ENCODE measurements at places on chromosomes 6 and 20.

DNA sequence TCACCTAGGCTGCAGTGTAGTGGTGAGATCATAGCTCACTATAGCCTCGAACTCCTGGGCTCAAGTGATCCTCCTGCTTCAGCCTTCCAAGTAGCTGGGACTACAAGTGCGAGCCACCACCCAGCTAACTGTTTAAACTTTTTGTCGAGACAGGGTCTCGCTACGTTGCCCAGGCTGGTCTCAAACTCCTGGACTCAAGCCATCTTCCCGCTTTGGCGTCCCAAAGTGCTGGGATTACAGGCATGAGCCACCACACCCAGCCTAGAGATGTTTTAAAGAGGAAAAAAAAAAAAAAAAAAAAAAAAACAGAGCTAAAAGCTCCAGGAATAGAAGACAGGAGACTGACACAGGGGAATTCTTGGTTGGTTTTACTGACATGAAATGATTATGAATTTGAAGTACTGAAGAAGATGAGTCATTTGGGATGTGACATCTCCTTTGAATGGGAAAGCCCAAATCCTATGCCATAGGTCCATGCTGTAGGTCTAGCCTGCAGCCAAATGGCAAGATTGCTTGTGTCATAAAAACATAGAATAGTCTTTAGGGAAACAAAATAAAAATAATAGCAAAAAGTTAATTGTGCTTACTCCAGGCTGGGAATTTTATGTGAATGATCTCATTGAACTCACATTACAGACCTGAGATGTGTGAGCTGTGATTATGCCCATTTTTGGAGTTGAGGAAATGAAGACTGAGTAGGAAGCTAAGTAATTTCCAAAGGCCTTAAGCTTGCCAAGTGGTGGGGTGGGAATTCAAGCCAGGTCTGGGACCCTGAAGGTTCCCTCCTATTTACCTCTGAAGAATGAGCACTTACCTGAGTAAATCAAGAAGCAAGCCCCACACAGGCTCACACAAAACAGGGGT, 24.3 kb upstream of the NHSL1 start:
- no peak for DNase-seq

- DNase-seq = no peak
Measured at GRCh38 chr6:116434056-116434725, 27.0 kb upstream of the CALHM6 start.

DNA sequence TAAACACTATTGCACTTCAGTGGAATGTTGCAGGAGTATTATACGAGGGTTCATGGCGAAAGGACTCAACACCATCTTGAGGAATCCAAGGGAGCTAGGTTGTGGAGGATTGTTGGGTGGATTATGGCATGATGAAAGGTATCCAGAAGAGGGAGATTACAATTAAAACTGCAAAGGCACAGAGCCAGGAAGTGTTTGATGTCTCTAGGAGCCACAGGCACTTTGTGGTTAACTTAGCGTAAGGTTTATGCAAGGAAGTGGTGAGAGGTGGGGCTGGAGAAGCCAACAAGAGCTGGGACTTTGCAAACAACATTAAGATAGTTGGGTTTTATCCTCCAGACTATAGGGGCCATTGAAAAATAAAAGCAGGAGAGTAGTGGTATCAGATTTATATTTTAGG, 86.6 kb upstream of the TPD52L1 start:
- peak; percentile 67 for DNase-seq

- no peak for DNase-seq
Measured at GRCh38 chr6:63245420-63245819, 34.2 kb downstream of the FKBP1C start.

DNA sequence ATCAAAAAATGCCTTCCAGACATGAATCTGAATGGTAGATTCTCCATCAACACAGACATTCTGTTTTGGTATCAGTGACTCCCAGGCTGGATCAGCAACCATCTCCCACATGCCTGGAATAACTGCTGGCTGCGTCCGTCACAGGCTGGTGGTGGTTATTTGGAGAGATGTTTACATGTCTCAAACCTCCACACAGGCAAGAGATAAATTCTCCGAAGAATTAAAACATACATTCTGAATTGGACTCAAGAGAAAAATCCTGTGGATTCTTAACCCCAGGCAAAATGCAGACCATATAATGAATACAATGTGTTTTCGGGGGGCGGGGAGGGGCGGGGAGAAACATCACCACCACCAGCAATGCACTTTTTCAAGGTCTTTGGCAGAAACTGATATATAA, 108.2 kb downstream of the THBS2 start:
- DNase-seq = no peak

- DNase-seq = no peak
Measured at GRCh38 chr20:46970937-46971630, 76.4 kb downstream of the EYA2 start.

GRCh38 chr20:18005170-18005989, 36.6 kb downstream of the MGME1 start:
- DNase-seq = no peak

- no peak for DNase-seq
Measured at GRCh38 chr6:93727447-93727846, 308.1 kb upstream of the EPHA7 start.

- no peak for DNase-seq
Measured at GRCh38 chr6:90484903-90485302, 102.0 kb downstream of the MAP3K7 start.

- DNase-seq = no peak
Measured at GRCh38 chr20:55540013-55540412, 465.3 kb downstream of the CBLN4 start.

- no peak for DNase-seq
Measured at GRCh38 chr6:11845664-11846577, 67.3 kb upstream of the ADTRP start.

DNA sequence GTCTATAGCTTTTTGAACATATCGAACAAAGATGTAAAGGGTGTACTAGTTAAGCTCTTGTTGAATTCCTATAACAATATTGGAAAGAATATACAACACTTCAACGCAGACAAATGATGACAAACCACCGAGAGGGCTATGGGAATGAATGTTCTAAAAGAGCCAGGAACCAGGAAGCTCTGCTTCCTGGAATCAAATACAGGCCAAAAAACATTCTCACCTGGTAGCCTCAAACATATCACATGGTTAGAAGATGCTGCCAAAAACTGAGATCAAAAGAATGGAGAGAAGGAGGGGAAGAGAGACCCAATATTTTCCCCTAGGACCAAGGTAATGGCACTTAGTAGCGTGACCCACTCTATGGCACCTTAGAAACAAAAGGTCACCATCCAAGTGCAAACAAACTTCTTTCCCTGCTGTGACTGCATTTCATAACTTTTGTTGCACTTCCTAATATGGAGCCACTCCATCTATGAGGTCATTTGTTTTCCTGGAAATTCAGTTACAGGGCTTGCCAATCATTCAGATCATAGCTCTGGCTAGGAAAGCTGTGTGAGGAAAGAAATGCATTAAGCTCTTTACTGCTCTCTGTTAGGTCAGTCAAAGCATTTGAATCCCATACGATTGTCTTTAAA, 199.2 kb upstream of the NT5E start:
- no peak for DNase-seq

- no peak for DNase-seq
Measured at GRCh38 chr6:9332241-9332780, 897.0 kb upstream of the SLC35B3 start.

GRCh38 chr6:2274981-2275891, 29.8 kb upstream of the GMDS start:
- no peak for DNase-seq

GRCh38 chr20:36974660-36975059, 23.2 kb upstream of the SAMHD1 start:
- peak; percentile 25 for DNase-seq

DNA sequence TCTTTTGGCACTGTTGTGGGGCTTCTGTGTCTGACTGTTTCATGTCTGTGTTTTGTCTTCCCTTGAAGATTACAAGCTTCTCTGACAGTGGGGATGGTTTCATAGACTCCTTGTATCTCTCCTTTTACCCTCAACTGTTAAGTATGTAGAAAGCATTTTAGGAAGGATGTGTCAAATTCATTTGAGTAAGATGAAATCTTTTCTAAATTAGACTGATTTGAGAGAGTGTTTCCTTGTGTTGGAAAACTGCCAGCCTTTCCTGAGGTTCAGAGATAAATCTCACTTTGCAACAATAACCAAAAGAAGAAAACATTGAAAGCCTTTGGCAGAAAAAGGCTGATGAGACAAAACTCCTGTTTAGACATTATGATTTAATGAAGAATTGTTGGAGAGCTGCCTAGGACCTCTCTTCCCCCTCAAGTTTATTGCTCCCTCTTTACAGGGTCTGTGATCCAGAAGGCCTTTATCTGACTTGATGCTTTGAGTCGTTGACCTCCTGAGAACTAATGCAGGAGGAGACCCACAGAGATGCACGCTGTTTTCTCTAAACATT, 68.3 kb downstream of the ANKS1A start:
- no peak for DNase-seq

DNA sequence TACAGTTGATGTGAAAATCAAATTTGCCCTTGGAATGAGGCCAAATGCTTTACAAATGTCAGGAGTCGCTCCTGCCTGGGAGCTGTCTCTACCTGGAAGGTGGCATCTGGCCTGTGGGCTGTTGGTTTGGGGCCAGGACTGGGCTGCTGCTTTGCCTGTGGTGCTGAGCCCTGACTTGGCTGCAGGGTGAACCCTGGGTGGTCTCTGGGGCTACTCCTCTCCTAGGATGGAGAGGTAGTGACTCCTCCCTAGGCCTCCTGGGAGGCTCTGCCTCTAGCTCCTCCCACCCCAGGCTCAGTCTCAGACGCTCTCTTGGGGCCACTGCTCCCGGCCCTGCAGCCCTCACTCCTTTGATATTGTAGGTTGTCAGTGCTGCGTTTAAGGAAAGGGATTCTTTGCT, 47.5 kb downstream of the EFCAB8 start:
- DNase-seq = peak; percentile 48

DNA sequence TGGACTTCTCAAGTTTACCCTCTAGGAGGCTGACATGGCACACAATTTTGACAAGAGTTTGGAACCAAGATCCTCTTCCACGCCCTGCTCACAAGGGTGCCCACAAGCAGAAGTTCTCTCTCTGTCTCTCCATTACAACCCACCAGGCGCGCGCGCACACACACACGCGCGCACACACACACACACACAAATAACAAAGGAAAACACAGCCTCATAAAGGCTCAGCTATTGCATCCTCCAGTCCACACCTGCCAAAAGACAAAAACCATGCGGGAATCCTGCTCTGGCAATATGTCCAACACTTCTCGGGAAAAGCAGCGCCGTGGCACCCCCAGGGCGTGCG, 870 bp downstream of the PAK5 start:
- no peak for DNase-seq

GRCh38 chr6:169183233-169183632, 70.4 kb downstream of the THBS2 start:
- DNase-seq = no peak

GRCh38 chr6:18464176-18464575, 77.0 kb downstream of the RNF144B start:
- DNase-seq = no peak

DNA sequence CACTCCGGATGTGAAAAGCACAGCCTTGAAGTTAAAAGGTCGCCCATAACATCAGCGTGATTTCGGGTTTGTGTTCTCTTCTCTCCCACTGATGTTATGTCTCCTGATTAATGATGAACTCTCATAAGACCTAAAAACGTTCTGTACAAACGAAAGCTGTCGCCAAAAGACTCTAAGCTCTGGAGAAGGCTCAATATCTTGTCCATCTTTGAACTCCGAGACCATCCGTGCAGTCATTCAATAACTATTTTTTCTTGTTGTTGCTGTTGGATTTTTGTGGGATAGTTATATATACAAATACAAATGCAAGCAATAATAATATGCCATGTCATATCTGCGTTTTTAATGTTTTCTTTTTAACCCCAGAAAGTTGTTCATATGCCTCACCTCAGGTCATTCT, 291.8 kb upstream of the MARCKS start:
- no peak for DNase-seq

GRCh38 chr6:113306552-113307145, 550.5 kb upstream of the MARCKS start:
- DNase-seq = peak; percentile 34

- DNase-seq = no peak
Measured at GRCh38 chr6:11700118-11700718, 78.4 kb downstream of the ADTRP start.

- no peak for DNase-seq
Measured at GRCh38 chr6:37507077-37507476, 7.4 kb upstream of the CCDC167 start.

DNA sequence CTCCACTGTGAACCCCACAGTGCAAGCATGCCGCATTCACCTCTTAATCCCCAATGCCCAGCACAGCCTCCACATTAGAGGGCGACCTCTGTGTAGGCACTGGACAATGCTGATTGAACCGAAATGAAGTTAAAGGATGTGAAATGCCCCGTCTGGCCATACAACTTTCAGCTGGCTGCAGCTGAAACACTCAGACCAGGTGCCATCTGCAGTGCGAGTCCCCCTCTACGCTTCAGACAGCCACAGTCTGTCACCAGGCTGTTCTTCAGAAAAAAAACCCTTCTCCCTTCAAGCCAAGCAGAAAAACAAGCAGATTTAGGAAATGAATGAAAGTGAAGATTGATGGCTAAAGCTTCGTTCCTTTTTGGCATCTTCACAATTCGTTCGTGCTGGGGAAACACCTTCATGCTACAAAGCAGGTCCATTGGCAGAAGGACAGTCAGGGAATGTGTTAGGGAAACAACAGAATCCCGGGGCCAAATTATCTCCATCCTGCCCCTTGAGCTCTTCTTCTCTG, 44.7 kb downstream of the TNFAIP3 start:
- no peak for DNase-seq

- no peak for DNase-seq
Measured at GRCh38 chr6:139748353-139749146, 374.1 kb upstream of the CITED2 start.

GRCh38 chr6:40295251-40295950, 291.8 kb downstream of the LRFN2 start:
- no peak for DNase-seq

GRCh38 chr6:54404791-54405190, 96.5 kb downstream of the TINAG start:
- DNase-seq = no peak

GRCh38 chr20:10731190-10731965, 57.6 kb upstream of the JAG1 start:
- DNase-seq = no peak

- no peak for DNase-seq
Measured at GRCh38 chr6:53107091-53107490, 41.5 kb downstream of the GCM1 start.

GRCh38 chr20:61117725-61118124, 134.3 kb upstream of the CDH4 start:
- DNase-seq = no peak

GRCh38 chr6:45289751-45290514, 38.2 kb upstream of the RUNX2 start:
- no peak for DNase-seq

Measured in DND-41 (cell line).